ENCODE measurements at places on chromosomes 3 and 15. TPM values are rescaled to one million over a fixed set of nuclear protein-coding genes. Genes with fewer than 3 reads are reported as not detected.

DNA sequence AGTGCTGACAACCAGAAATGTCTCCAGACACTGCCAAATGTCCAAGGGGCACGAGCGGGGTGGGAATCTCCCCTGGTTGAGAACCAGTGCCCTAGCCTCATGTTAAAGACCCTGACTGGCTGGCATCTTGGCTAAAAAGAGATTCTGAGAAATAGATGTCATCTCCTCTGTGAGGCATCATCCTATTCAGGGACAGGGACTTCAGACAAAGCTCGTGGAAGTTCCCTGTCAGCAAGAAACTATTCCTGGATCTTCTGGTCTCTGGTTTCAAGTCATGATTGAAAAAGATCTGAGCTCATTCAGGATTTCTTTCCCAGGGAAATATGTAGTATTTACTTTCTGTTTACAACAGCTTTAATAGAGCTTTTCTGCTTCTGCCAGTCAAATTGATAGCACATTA, 10.8 kb downstream of the WDR5B start:
- no peak for DNase-seq

- no peak for DNase-seq
Observed at GRCh38 chr3:150223558-150223957, 184.5 kb upstream of the TSC22D2 start.

DNA sequence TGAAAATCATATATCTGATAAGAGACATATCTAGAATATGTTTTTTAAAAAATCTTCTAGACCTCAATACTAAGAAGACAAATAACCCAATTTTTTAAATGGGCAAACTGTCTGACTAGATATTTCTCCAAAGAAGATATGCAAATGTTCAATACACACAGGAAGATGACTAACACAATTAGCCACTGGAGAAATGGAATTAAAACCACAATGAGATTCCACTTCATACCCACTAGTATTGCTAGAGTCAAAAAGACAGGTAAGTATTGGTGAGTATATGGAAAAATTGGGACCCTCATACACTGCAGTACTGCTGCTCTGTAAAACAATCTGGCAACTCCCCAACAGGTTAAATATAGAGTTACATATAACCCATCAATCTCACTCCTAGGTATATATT, 33.1 kb upstream of the TOPAZ1 start:
- DNase-seq: no peak

- no peak for DNase-seq
Observed at GRCh38 chr3:105328338-105328730, 38.4 kb upstream of the ALCAM start.

DNA sequence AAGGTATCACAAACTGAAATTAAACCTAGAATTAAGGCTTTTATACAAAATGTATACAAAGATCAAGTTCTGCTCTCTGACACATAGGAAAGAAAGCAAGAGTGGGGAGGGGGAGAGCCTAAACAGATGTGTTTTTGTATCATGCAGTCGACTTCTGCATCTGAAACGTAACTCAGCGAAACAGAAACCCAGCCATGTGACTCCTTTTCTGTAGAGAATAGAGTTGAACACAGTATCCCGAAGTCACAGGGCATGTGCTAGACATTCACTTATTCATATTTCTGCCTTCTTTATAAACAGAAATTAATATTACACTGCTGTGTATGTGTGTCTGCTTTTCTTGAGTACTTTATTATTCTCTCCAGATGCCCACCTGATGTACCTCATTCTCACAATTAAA, 121.0 kb downstream of the PDZRN3 start:
- no peak for DNase-seq

DNA sequence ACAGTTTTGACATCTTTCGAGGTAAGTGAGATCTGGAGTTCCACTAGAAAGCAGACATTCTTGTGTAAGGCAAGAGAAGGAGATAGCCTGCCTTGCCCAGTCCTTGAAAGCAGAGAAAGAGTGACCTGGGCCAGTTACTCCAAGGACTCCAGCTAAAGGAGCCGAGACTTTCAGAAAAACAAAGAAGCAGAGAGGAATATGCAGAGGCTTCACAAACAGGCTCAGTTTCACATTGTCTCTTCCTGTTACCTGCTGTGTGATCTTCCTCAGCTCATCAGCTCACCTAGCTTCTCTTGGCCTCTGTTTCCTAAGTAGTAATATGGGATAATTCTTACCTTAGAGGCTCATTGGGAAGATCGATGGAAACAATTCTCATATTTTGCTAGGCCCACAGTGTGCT, 81.0 kb downstream of the CDC25A start:
- DNase-seq: no peak

- DNase-seq: no peak
Observed at GRCh38 chr15:60373745-60374144, 24.0 kb downstream of the ANXA2 start.

- DNase-seq: no peak
Observed at GRCh38 chr15:29003191-29003839, 117.5 kb downstream of the APBA2 start.

GRCh38 chr15:74300057-74300795, 64.1 kb downstream of the CCDC33 start:
- no peak for DNase-seq

The ADAMTSL3 gene
- 1.1 TPM for total RNA-seq

The SPINK8 gene
- total RNA-seq: not detected

The ARGFX gene
- total RNA-seq: not detected

The SLC33A1 gene
- total RNA-seq: 61.6 TPM

The GAP43 gene
- total RNA-seq: not detected

Measured in Calu3 (cell line).